Stimulated activated CD4-positive, alpha-beta T cell treated with anti-CD3 and anti-CD28 coated beads, Interleukin-15, amount 100 ng/mL, for 1 hour (primary cell): ENCODE measurements at places on chromosomes 5 and 9.

DNA sequence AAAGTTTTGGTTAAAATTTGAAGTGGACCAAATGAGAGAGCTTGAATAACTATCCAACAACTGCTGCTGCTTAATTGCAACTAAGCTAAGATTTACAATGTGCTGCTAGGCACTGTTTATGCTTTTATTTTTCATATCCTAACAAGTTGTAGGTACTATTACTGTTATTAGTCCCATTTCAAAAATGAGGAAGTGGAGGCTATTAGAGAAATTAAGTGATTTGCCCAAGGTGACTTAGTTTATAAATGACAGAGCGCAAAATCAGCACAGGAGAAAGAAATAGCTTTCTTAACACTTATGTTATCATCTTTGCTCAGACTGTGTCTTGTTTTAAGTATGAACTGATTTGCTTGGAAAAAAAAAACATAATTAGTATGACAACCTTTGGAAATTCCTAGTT, 23.1 kb downstream of the WDR36 start:
- no peak for DNase-seq

DNA sequence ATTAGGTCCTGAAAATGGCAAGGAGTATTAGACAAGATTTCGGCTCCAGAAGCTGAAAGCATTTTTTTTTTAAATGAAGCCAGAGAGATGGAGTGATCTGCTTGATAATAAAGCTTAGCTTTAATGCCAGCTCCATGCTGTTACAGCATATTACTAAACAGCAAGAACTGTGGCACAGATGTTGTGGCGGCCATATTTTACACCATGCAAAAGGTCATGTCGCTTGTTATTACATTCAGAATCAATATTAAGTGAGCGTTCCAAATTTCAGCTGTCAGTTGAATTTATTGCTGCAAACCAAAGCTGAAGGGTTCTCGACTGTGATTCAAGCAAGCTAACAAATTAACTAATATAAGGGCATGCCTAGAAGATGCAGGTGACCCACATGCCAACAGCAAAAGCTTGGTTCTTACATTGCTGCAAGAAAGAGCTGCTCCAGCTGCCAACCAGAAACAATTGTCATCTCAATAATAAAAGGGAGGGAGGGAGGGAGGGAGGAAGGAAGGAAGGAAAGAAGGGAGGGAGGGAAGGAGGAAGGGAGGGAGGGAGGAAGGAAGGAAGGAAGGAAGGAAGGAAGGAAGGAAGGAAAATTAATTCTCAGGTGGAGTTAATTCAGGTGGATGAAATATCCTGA, 517.7 kb upstream of the WWC1 start:
- no peak for DNase-seq

DNA sequence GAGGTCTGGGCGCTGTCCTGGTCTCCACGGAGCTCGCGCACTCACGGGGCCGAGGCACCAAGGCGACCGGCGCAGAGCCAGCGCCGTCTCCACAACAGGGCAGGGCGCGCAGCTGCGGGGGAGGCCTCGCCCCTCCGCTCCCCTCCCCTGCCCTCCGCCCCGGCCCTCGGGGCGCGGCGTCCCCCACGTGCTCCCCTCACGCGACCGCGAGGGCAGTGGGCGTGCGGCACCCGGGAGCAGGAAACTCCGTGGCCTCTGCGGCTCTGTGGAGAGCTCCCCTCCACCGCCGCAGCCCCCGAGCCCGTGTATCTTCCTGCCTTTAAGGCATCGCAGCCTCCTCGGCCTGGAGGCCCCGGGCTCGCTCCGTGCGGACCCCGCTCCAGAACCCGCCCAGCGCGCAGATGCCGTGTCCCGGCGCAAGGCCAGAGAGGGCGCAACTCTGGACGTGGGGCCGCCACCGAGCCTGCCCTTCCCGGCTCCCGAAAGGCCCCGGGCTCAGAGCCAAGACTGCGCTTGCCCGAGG, 708 bp upstream of the TUBB4B start:
- peak; percentile 53 for DNase-seq

DNA sequence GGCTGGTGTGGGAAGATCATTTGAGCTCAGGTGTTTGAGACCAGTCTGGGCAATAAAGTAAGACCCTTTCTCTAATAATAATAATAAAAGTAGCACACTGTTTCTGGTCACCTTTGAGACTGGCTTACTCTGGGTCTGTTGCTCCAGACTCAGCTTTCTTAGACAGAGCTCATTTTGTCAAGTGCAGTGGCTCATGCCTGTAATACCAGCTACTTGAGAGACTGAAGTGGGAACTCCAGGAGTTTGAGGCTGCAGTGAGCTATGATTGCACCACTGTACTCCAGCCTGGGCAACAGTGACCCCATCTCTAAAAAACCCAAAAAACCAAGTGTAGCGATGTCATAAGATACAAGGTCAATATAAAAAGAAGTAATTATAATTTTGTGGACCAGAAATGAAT, 36.4 kb upstream of the RNU6ATAC start:
- DNase-seq = no peak

GRCh38 chr5:138664276-138664943, 88.8 kb upstream of the CTNNA1 start:
- DNase-seq = no peak

DNA sequence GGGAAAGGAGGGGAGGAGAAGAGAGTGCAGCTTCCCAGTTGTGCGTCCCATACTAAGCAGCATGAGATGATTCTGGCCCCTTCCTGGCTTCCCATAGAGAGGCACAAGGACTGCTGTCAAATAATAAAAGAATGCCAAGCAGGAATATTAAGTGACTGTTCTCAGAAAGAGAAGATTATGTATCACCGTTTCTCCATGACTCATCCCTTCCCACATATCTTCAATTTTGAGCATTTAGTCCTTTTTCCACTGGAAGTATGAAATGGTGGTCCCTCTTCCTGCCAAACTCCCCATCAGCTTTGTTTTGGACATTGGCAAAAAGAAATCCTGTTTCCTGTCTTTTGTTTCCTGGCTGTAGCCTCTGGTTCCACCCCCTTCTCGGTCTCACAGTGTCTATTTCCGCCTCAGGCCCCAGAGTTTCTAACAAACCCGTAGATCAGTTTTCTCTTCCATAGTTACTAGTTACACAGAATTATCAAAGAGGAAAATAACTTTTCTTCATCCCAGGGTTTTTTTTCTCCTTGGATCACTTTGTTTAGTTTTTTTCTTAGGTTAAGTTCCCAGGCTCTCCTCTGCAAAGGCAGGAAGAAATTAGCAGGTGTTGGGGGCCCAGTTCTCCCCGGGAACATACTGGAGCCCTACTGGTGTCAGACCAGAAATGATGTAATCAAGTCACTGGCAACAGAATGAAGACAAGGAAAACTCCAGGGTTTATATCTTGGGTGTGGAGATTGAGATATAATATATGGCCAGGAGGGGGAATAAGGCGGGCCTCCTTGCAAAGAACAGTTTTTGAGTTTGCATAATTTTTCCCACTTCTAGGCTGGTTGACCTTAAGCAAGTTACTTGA, 26.4 kb upstream of the ARHGAP26 start:
- no peak for DNase-seq

GRCh38 chr5:16304846-16305245, 125.3 kb upstream of the MARCHF11 start:
- no peak for DNase-seq

- no peak for DNase-seq
Measured at GRCh38 chr5:134098690-134099089, 15.8 kb upstream of the TCF7 start.

DNA sequence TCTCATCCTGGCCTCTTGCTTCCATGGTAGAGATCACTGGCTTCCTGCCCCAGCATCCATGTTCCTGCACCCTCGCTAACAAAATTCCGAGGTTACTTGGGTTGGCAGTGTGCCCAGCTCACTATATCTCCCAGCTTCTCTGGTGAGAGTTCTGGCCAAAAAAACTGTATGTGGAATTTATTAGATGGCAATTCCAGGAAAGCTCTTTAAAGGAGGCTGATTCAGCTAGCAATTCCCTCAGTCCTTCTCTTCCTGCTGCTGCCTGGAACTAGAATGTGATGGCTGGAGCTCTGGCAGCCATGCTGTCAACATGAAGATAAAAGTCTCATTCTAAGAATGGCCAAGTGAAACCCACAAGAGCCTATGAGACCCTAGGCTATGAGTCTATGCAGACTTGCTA, 88.8 kb downstream of the SECISBP2 start:
- no peak for DNase-seq

DNA sequence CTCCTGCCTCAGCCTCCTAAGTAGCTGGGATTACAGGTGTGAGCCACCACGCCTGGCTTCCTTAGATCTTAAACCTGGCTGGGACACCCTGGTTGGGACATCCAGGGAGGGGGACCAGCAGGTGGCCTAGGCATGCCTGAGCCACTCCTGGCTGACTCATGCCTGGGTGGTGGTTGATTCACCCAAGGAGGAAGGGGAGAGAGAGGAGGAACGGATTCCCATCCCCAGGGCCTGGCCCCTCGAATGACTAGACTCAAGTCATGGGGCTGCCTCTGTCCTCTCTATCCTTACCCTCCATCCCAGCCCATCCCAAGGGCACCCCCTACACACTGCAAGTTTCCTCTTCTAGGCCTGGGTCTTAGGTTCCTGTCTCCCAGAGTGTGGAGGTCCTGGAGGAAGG, 12.7 kb downstream of the EEIG1 start:
- DNase-seq = no peak

- no peak for DNase-seq
Measured at GRCh38 chr5:174947548-174947947, 223.2 kb downstream of the MSX2 start.

DNA sequence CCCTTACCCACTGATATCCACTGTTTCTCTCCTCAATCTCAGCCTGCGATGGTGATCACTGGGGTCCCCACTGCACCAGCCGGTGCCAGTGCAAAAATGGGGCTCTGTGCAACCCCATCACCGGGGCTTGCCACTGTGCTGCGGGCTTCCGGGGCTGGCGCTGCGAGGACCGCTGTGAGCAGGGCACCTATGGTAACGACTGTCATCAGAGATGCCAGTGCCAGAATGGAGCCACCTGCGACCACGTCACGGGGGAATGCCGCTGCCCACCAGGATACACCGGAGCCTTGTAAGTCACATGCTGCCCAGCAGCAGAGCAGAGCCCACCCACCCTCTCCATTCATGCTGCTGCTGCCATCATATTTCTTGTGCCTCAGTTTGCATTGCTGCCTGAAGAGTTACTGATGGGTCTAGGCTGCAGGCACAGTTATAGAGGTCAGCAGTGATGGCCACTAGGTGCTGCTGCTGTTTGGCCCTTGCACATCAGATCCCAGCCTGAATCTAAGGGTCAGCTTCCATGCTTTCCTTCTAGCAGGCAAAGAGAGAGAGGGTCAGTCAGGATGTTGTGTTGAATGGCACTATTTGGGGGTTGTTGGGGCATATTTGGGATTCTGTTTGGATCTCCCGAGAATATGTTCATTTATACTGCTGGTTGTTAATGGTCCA, 106.0 kb downstream of the MEGF10 start:
- DNase-seq = no peak

DNA sequence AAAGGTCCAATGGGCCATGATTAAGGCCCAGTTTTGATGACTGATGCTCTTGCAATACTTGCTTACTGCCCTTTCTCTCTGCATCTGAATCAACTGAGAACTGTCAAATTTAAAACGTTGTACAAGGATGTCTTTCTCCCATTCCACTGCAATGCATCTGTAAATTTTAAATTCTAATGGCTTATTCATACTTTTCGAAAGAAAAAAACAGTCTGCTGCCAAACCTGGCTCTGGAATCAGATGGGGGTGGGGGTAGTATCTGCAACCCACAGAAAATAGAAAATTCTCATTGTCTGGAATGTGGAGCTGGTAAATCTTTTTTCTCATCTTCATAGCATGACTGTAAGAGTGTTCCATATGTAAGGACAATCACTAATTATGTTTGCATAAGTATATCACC, 371.8 kb upstream of the RFX3 start:
- DNase-seq = no peak

- no peak for DNase-seq
Measured at GRCh38 chr5:59335544-59335943, 558.0 kb downstream of the PDE4D start.

- no peak for DNase-seq
Measured at GRCh38 chr5:22938362-22938761, 85.2 kb upstream of the CDH12 start.

DNA sequence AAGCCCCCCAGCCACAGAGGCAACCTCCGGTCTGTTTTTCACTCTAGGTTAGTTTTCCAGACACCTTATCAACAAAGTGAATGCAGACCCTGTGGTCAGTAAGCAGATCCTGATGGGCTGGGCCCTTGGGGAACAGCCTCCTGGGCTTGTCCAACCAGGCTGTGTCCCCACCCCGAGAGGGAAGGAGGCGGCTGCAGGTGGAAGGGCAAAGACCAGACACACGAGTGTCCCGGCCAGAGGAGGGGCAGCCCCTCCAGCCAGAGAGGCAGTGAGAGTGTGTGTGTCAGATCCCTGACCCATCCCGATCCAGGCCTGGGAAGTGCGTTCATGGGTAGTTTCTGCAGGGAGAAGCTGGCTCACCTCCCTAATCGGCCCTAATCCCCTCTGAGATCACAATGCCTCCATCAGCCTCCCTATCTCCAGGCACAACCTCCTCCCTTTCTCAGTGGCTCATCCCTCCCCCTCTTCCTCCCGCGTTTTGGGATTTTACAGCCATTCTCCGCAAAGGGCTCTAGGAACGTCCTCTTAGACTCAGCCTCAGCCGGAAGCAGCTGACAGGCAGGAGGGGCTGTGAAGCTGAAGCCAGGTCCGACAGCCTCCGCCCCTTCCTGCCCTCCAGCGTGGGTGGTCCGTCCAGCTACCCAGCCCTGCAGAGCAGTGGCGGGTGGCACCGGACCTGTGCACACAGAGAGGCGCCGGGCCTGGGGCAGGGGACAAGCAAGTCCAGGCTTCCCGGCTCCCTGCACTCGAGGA, 9.7 kb downstream of the SLC12A7 start:
- DNase-seq = no peak

DNA sequence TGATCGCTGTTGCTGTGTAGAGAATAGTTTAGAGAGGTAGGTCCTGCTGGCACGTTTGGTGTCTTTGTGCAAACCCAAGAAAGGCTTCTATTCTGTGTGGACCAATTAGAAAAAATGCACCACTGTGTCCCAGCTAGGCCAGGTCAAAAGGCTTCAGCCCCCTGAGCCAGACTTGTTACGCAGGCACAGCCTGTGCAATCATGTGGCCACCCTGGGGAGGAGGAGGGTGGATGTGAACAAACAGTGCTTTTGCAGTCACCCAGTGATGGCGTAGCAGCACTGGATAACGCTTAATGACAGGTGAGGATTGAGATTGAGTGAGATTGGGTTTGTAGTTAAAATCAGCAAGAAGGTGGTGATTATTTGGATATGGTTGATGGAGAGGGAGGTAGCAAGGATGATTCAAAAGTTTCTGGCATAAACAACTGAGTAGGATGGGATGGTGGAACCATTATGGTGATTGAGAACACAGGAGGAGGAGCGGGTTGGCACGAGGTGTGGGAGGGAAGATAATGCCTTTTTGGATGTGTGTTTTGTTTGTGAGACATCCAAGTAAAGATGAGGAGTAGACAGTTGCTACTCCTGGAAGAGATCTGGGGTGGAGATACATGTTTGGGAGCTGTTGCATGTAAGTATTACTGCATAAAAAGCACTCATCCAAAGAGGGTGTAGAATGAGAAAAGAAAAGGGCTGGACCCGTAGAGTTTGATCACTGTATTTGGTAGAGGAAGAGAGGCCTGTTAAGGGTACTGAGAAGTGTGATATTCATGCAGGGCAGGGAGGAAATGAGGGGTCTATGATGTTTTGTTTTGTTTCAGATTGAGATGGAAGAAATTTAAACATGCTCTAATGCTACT, 6.7 kb downstream of the GCNT1 start:
- DNase-seq = no peak
